ENCODE measurements at places on chromosomes 1 and 21. TPM values are rescaled to one million over a fixed set of nuclear protein-coding genes. Genes with fewer than 3 reads are reported as not detected.

DNA sequence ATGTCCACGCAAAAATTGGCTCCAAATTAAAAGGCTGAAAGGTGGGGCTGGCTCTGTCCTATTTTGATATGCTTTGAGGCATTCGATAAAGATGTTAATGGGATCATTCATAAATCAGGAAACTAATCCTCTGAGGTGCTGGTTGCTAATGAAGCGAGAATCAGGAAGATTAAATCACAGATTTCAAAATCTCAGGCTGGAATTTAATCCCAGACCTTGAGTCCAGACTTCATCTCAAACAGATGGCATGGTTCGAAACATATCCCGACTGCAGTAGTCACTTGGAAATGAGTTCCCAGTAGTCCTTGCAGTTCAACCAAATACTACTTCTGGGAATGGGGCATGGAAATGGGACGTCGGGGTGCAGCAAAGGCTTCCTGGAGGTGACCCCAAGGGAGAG lies 4.5 kb upstream of the KLF17 start:
- H3K27me3 ChIP-seq, result no peaks in the 10 kb centered on the region
- no peaks in the 10 kb centered on the region for H3K36me3 ChIP-seq
- H3K4me3 ChIP-seq, result no peak overlapping the region
- H3K27ac ChIP-seq, result no peak overlapping the region

- H3K27me3 ChIP-seq, result peaks cover 36% of the 10 kb centered on the region
- no peak overlapping the region for H3K27ac ChIP-seq
- H3K36me3 ChIP-seq, result no peaks in the 10 kb centered on the region
Measured at GRCh38 chr1:3924825-3925220, 24.8 kb upstream of the C1orf174 start.

- H3K36me3 ChIP-seq, result no peaks in the 10 kb centered on the region
- no peak overlapping the region for H3K4me3 ChIP-seq
- DNase-seq, result no peak
- H3K4me1 ChIP-seq, result no peaks in the 10 kb centered on the region
- H3K27me3 ChIP-seq, result no peaks in the 10 kb centered on the region
- H3K27ac ChIP-seq, result no peak overlapping the region
Measured at GRCh38 chr1:15272009-15272781, 25.2 kb downstream of the FHAD1 start.

- no peak overlapping the region for H3K27ac ChIP-seq
- DNase-seq, result no peak
- no peaks in the 10 kb centered on the region for H3K4me1 ChIP-seq
Measured at GRCh38 chr1:61028136-61028535, 54.2 kb upstream of the NFIA start.

GRCh38 chr1:162328512-162328911 lies 48.1 kb downstream of the SPATA46 start:
- H3K27me3 ChIP-seq, result no peaks in the 10 kb centered on the region
- peaks cover 30% of the 10 kb centered on the region for H3K4me1 ChIP-seq
- H3K27ac ChIP-seq, result peak overlapping the region; percentile 84
- no peak for DNase-seq
- no peaks in the 10 kb centered on the region for H3K36me3 ChIP-seq

DNA sequence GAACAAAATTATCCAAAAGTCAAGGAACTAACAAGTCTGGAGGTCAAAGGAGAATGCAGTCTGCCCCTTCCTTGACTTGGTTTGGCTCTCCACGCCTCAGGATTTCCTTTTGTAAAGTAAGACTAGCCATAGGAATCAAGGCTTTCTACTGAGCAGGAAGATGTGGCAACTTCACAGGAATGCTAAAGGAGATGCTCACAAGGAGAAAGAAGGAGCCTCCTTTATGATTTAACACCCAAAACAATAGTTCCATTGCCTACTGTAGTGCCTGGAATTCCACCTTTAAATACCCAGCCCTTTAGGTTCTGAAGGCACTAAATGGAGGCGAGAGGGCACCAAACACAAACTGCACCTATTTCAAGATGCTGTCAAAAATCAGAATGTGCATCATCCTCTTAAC lies 176.3 kb upstream of the NFIA start:
- no peak for DNase-seq
- H3K4me3 ChIP-seq, result no peak overlapping the region
- H3K27ac ChIP-seq, result no peak overlapping the region
- H3K27me3 ChIP-seq, result no peaks in the 10 kb centered on the region
- no peaks in the 10 kb centered on the region for H3K4me1 ChIP-seq
- no peaks in the 10 kb centered on the region for H3K36me3 ChIP-seq

The DTL gene
- polyA plus RNA-seq, result 27.5 TPM

The FASLG gene
- polyA plus RNA-seq, result 0.22 TPM

The EFNA3 gene
- polyA plus RNA-seq, result 3.8 TPM

The MRAP gene
- 0.69 TPM for polyA plus RNA-seq

Measured in left lung (tissue), 14 donors.